ENCODE measurements at places on chromosomes 3 and 15.

- DNase-seq, result no peak
Observed at GRCh38 chr15:73683777-73684580, at the start of gene CD276. CD276 (plus strand) TSS chr15:73684383; CDS start chr15:73699640, 15,257 bp downstream.

- DNase-seq, result no peak
Observed at GRCh38 chr3:61807865-61808276, 246.5 kb downstream of the PTPRG start.

DNA sequence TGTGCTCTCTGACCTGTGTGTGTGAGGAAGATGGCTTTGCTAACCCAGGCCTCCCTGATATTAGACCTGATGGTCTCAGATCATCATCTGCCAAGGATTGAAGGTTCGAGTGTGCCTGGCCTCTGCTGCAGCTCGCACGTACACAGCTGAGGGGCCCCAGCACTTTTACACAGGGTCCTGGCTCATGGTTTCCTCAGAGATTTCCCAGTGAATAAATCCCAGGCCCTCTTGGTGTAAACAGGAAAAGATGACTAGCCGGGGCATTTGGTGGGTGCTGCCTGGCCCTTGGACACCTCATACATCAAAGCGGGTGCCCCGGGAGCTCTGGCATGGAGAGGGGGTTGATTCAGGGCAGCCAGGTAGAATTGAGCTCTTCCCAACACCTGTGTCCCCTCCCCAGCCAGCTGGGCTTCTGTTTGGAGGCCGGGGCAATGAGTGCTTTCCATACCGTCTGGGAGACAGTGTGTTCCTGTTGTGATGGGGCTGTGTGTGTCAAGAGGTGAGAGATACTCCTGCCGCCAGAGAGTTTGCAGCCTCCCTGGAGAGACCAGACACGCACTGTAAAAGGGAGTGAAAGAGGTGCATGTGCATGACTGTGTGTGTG, 72.5 kb upstream of the TLE3 start:
- DNase-seq, result no peak

DNA sequence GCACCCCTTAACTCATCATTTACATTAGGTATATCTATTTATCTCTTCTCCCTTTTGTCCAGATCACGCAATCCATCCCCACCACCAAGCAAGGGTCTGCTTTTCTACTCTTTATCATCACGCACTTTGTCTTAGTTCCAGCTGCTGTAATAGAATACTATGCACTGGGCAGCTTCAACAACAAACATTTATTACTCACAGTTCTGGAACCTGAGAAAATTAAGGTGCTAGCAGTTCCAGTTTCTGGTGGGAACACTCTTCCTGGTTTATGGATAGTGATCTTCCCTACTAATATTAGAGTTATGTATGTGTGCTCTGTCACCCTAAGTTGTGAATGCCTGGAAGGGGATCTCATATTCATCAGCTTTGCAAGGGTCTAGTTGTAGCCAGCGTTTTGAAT, 687.0 kb downstream of the NTRK3 start:
- no peak for DNase-seq

- no peak for DNase-seq
Observed at GRCh38 chr3:161744366-161744765, 247.8 kb downstream of the OTOL1 start.

DNA sequence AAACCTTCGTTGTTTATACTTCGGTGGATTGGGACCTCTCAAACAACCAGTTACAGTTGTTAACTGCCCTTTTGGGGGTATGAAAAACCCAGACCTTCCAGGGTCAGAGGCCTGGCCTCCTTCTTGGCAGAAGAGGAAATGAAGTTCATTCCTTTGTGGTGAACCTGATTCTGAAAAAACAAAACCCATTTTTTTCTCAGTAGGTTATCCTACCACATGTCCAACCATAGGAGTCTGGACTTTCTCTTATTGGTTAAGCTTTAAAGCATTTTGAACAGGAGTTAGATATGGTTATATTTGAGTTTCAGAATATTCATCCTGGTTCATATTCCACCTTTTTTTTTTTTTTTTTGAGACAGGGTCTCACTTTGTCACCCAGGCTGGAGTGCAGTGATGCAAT, 7.2 kb upstream of the LACTB start:
- DNase-seq, result no peak

GRCh38 chr3:195060217-195060481, 210.8 kb downstream of the XXYLT1 start:
- DNase-seq, result no peak

GRCh38 chr3:184169896-184170875, 4.5 kb upstream of the AP2M1 start:
- no peak for DNase-seq

GRCh38 chr3:32109256-32109655, 2.8 kb downstream of the GPD1L start:
- DNase-seq, result no peak

DNA sequence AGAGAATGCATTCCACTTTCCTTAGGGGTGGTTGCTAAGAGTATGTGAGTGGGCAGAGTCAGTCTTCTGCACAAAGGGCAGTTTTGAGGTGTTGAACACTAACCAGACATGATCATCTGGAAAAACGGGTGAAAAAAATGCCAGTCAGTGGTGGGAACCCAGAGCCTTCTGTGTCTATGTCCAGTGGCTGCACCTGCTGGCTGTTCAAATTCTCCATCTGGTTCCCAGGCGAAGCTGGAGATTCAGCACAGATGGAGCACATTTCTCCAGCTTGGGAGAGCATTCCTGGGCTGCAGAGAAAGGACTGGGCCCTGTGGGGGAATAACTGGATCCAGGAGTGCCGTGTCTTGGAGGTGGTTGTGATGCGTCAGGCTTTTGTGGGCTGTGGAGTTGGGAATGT, 74.1 kb downstream of the TRAK1 start:
- DNase-seq, result no peak

DNA sequence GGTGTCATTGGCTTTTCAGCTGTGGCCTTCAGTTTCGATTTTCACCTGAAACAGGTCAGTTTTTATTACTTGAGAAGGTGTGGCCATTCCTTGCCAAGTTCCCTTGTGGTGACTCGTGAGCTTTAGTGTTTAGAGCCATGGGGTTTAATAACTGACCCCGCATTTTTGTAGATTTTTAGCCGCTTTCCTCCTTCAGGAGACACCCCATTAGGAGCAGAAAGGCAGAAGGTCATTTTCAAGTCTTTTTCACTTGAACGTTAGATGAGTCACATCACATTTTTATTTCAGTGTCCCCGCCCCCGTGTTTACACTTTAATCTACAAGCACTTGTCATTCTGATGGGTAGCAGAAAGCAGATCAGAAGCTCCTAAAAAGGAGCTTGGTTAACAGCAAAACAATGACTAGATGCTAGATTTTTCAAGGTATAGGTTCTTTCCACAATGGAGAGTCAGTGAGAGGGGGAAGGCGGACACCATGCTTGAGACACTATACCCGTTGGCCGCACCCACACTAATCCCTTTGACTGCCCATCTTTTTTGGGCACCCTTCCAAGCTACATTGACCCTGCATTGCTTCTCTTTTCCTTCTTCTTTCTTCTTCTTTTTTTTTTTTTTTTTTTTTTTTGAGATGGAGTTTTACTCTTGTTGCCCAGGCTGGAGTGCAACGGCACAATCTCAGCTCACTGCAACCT, 132.7 kb downstream of the GHSR start:
- no peak for DNase-seq

DNA sequence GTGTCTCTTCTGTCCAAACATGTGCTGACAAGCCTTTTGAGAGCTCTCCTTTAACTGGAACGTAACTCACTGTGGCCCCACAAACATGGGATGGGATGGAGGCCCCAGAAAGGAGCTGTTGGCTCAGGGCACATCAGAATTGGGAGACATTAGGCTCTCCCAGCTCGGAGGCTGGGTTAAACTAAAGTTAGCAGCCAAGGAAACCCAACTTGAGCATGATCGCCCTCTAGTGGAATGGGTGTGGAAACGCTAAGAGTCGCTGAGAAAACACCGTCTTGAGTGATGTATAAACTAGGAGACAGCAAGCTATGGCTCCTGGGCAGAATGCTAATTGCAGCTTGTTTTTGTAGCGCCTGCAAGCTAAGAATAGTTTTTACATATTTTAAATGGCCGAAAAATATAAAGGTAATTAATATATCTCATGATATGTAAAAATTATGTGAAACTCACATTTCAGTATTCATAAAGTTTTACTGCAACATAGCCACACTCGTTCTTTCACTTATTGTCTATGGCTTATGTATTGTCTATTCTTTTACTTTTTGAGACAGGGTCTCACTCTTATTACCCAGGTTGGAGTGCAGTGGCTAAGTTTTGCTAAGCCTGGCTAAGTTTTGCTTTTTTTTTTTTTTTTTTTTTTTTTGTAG, 138.8 kb upstream of the HACD2 start:
- DNase-seq, result peak; percentile 23

- no peak for DNase-seq
Observed at GRCh38 chr3:12138044-12138443, 20.7 kb downstream of the TIMP4 start.

GRCh38 chr3:101149707-101150106, 156.5 kb upstream of the ABI3BP start:
- no peak for DNase-seq

- no peak for DNase-seq
Observed at GRCh38 chr3:182978387-182978786, 2.0 kb downstream of the DCUN1D1 start.

DNA sequence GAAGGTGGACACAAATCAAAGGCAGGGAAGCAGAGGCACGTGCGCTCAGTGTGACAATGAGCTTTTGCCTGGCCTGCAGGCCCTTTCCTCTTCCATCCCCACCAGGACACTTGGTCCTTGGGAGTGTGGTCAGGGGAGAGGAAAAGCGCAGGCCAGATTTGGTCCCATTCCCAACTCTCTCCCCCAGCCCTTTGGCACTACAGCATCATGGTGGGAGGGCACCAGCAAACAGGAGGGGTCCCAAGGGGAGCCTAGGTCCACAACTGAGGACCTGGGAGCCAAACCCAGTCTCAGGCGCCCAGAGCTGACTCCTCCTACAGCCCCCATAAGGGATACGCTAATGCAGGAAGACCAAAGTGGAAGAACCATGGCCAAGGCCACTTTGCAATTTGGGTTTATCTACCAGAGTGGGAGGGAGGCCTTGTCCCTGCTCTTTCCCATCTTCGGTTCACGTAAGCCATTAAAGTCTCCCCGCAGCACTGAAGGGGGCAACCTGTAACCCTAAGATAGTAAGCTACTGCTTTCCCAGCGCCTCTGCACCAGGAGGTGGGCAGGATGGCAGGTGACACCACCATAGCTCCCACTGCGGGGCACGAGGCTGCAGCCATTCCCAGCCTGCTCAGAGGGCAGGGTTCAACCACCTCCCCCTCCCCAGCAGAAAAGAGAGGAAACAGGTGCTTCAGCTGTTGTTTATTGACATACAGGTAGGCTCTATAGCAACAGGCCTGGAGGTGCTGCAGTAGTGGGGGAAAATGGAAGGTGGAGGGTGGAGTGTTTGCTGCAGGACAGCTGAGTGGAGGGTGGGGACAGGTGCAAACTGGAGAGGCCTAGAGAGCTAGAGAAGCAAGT, 993 bp upstream of the GRAMD2A start:
- no peak for DNase-seq

DNA sequence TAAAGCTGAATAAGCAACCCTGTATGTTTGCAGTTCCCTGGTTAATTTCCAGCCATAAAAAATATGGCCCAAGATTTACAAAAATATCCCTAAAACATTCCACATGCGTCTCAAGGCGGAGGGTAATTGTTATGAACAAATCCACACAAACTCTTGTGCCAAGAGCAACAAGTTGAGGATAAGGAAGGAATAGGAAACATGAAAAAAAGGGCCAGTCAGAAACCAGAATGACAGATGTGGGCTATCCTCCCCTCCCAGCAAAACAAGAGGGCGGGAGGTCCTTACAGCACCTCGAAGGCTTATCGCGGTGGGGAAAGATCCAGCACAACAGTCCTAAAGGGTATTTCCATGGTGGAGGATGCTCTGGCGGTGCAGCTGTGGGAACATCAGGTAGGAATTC, 155.6 kb upstream of the HES1 start:
- no peak for DNase-seq

GRCh38 chr3:44926921-44927320, 49.1 kb downstream of the ZDHHC3 start:
- DNase-seq, result no peak

GRCh38 chr3:192947421-192947820, 29.8 kb upstream of the MB21D2 start:
- no peak for DNase-seq

- DNase-seq, result no peak
Observed at GRCh38 chr15:91110407-91110806, 10.3 kb downstream of the SV2B start.

- DNase-seq, result no peak
Observed at GRCh38 chr3:56998076-56998529, 62.4 kb upstream of the SPATA12 start.

GRCh38 chr3:105866656-105867653, 1.9 kb downstream of the CBLB start:
- DNase-seq, result no peak

GRCh38 chr3:171863920-171864319, 20.8 kb downstream of the TMEM212 start:
- no peak for DNase-seq

DNA sequence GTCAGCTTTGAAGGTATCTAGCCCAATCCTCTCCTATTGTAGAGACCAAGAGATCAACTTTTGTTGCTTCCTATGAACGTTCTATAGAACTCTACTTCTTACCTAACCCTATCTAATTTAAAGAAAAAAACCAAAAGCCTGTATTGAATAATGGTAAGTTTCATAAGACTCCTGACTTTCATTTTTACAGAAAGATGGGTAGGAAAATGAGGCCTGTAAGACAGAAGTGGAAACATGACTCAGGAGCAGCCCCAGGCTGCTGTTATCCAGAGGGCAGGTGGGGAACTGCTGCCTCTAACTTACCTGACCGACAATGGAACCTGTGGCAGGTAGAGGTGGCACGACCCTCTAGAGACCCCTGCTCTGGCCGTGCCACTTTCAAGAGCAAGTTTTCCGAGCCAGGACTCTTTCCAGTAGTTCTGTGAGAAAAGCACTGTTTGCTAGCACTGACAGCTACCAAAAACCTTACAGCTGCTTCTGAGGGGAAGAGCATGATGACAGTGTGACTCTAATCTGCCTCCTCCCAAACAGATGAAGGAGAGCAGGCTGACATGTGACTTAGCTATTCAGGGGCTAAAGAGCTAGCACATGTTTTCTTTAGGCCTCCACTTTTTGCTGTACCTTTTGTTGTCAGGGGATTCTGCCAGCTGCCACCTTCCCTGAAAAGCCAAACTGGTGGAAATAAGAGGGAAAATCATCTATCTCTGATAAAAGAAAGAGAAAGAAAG, 17.5 kb downstream of the POPDC2 start:
- DNase-seq, result no peak

GRCh38 chr3:12253516-12254343, 35.1 kb upstream of the PPARG start:
- DNase-seq, result no peak

DNA sequence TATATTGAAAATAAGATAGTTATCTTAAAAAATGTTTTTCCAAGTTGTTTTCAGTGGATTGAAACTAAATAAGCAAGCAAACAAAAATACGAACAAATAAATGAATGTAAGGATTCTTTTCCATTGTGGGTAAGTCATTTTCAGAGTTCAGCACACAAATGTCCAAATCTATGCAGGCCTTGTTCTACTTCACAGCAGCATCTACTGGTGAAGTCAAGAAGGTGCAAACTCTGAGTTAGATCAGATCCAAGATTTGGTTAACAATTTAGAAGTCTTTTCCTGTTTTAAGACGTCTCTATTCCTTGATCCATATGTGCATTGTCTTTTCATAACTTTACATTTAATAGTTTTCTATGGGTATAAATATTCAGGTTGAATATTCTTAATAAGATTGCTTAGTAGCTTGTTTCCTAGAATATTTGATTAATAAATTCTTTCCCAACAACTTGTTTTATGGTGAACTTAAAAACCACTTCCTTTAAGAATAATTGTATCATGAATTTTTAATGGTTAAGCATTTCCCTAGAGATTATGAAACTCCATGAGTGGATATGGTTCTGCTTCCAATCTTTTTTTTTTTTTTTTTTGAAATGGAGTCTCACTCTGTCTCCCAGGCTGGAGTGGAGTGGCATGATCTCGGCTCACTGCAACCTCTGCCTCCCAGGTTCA, 10.5 kb downstream of the PTX3 start:
- no peak for DNase-seq
